ENCODE measurements at places on chromosomes 16 and 17.

DNA sequence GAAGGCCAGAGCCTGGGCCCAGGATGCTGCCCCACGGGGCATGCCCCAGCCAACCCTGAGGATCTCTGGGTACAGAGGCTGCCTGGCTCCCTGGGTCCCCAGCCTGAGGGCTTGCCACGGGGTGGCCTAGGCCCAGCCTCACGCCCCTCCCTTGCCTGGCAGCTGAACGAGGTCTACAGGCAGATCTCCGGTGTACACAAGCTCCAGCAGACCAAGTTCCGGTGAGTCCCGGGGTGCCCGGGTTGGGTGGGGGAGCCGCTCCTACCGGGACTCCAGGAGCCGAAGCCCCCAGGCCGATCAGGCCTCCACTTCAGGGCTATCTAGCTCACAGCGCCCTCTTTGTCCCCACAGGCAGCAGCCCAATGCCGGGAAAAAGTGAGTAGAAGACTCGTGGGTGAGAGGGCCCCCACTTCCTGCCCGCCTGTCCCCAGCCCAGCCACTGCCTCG, 19.4 kb downstream of the ITGB4 start:
- DNase-seq, result no peak

DNA sequence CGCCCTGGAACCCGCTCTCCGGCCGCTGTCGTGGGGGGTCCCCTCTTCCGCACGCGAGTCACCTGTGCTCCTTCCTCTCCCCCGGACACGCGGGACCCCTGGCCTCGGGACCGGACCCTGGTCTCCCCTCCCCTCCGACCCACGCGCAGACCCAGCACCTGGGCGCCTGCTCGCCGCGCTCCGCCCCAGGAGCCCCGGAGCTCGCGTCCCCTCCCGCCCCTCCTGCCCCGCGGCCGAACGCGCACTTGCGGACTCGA, 762 bp downstream of the RAB40B start:
- DNase-seq, result no peak

GRCh38 chr17:42804918-42805367, 6.3 kb downstream of the CNTD1 start:
- DNase-seq, result no peak

- peak; percentile 78 for DNase-seq
Measured at GRCh38 chr17:15398736-15399331, 57.4 kb upstream of the TEKT3 start.

- DNase-seq, result no peak
Measured at GRCh38 chr16:89749637-89750036, 28.3 kb downstream of the ZNF276 start.

GRCh38 chr16:69917311-69917710, 33.8 kb upstream of the CLEC18A start:
- no peak for DNase-seq

DNA sequence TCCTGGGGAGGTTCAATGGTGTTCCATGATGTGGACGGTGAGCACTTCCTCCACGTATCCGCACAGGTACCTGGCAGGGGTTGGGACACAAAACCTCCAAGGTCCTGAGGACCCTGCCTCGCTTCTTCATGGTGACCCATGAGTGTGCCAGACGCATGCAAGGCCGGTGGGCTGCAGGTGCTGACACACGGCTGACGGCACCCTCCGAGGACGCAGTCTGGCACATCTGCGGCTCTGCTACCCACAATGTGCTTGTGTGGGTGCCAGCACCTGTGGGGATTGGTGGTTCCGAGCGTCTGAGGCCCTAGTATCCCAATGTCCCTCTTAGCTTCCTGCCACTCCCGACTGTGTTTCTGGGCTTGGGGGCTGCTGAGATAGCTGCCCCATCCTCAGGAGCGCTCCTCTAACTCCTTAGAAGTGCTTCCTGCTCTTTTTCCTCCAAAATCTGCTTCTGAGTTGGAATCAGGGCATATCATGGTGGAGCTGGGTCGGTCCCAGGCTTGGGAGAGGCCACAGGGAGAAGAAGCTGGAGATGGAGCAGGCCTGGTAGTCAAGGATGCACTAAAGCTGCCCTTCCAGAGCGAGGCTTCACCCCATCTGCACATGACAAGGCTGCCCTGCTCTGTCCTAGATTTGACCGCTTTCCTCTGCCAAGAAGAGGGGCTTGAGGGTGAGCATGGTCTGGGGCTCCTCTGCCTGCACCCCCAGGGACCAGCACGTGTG, 1.6 kb downstream of the CYGB start:
- DNase-seq, result no peak

DNA sequence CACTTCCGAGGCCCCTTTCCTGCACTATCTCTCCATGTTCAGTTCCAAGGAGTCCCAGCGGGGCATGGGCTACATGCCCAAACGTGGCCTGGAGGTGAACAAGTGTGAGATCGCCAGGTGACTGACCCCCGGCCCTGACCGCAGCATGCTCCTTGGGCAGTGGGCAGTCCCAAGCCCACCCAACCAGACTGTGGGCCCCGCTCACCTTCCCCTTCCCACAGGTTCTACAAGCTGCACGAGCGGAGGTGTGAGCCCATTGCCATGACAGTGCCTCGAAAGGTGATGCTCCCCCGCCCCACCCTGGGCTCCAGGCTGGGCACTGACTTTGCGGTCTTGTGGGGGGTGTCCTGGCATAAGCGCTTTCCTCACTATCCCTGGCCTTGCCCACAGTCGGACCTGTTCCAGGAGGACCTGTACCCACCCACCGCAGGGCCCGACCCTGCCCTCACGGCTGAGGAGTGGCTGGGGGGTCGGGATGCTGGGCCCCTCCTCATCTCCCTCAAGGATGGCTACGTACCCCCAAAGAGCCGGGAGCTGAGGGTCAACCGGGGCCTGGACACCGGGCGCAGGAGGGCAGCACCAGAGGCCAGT, 4.7 kb downstream of the CORO1A start:
- DNase-seq, result no peak

- no peak for DNase-seq
Measured at GRCh38 chr17:44387804-44388203, 1.6 kb downstream of the ITGA2B start.

DNA sequence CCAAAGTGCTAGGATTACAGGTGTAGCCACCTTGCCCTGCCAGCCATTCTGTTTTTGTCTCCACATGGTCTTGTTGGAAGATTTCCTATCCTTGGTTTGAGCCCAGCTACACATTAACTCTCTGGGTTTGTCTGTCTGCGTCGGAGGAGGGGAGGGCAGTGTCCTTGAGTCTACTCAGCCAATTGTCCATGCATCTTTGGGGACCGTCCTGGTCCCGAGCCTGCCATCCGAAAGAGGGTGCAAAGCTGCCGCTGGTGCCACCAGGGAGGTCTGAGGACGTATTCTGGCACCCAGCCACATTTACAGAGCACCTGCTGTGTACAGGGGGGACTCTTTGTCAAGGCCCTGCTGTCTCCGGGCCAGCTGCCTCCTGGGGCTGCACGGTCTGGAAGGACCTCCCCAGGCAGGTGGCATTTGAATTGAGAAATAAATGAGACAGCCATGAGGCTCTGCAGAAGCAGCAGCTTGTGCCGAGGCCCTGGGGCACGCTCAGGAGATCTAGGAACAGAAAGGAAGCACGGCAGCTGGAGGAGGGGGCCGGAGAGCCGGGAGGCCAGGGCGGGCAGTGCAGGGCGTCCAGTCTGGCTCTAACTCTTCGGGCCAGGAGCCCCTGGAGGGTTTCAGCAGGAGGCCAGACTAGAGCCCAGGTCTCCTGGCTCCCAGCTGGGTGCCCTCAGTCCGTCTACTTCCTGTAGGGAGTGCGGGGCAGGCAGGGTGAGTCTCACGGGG, 1.5 kb downstream of the CYBA start:
- no peak for DNase-seq

- DNase-seq, result peak; percentile 46
Measured at GRCh38 chr17:63881935-63882601, at the start of gene GH2. Gene GH2, minus strand, starts transcription at chr17:63881944. Its CDS starts 143 bp downstream, at chr17:63881801.

- DNase-seq, result no peak
Measured at GRCh38 chr16:13926891-13927290, 6.9 kb downstream of the ERCC4 start.

GRCh38 chr16:70252355-70252988, 732 bp upstream of the EXOSC6 start:
- DNase-seq, result no peak

GRCh38 chr16:73949574-73950320, 346.9 kb upstream of the PSMD7 start:
- peak; percentile 85 for DNase-seq

- no peak for DNase-seq
Measured at GRCh38 chr17:70286391-70286790, 117.1 kb downstream of the KCNJ2 start.

DNA sequence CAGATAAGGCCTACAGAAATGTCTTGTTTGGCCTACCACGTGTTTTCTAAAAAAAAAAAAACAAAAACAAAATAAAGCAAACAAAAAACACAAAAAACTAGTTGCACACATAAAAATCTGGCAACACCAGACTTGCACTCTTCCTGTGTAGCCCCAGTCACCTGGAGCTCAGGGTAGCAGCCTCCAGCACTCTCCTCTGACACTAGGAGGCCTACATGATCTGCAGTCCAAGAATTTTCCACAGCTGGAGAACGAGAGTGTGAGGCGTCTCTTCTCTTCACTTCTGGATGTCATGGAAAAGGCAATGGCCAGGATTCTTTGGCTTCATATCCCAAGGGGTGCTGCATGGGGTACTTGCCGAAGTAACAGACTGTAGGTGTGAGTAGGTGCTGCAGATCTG, 310.2 kb upstream of the SALL1 start:
- DNase-seq, result no peak
